ENCODE measurements at places on chromosomes 11 and 22.

- no peak for DNase-seq
These were observed 831.6 kb downstream of the KCNA4 start for GRCh38 chr11:29184939-29185890.

DNA sequence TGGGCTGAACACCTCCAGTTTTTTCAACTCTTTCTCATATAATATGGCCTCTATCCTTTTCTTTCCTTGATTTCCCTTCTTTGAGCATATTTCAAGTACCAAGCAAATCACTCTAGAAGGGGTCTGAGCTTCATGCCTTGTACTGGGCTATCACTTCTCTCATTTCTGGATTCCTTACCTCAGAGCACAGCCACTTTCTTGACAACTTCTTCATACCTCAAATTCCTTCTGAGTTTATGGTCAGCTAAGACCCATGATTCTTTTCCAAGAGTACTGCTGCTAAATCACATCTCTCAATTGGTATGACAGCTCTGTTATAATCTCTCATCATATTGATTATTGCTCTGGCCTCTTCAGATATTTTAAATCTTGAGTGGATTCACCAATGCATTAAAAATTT is 224.8 kb upstream of the ZBED5 start:
- no peak for DNase-seq

- no peak for DNase-seq
These were observed 5.5 kb upstream of the IGF2 start for GRCh38 chr11:2144544-2145248.

DNA sequence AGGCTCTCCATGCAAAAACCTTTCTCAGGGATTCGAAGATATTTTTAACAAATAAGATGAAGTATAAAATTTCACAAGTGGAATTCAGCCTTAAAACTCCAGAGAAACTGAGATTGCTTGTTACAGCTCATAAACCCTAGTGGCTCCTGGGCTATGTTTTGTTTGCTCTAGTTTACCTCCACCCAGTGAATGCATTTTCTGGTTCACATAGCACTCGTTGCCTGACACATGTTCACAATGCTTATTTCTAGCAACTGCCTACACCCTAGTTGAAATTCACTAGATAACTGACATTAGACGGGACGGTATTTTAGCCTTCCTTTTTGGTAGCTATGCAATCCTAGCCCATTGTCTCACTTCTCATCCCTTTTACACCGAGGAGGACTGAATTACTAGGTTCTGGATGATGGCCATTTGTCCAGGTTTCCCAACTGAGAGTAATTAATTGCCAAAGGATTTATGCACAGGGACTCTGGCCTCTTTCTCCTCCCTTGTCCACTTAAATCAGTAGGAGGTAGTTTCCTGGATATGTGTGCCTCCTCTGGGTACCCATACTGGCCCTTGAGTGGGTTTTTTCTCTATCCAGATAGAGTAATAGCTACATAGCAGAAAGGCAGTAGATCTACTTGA is 951.6 kb downstream of the DLG2 start:
- DNase-seq = no peak

DNA sequence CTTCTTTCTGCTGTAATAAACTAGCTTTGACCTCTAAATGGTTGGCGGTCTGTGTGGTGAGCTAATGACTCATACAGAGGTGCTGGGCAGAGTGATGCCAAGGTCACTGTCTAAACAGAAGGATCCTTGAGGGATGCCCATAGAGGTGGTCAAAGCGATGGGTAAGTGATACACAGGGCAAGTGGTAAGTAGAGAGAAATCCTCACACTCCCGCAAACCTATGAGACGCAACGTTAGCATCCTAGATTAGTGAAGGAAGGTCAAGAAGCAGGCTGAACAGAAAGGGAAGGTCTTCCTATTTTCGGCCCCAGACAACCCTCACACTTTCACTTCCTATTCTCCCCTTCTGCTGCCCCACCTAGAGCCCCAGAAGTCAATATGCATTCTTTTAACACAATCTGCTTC is 65.6 kb upstream of the SESN3 start:
- DNase-seq = no peak

DNA sequence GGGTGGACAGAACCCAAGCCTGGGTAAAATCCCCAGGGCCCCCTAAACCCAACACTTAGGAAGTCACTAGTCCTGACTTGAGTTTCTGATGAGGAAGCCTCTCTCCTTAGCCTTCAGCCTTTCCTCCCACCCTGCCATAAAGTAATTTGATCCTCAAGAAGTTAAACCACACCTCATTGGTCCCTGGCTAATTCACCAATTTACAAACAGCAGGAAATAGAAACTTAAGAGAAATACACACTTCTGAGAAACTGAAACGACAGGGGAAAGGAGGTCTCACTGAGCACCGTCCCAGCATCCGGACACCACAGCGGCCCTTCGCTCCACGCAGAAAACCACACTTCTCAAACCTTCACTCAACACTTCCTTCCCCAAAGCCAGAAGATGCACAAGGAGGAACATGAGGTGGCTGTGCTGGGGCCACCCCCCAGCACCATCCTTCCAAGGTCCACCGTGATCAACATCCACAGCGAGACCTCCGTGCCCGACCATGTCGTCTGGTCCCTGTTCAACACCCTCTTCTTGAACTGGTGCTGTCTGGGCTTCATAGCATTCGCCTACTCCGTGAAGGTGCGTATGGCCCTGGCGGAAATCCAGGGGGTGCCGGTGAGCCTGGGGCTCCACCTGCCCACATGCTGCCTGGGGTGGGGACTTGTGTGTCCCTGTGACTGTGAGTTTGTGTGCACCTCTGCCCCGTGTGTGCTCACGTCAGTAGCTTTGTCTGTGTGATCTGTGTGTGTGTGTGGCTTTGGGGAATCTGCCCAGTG is at the start of gene IFITM1:
TSS of gene IFITM1 (plus strand) at position 254 of the 767 bp plus-strand sequence. CDS start at position 385, 131 bp downstream.
- DNase-seq = peak; percentile 67

GRCh38 chr11:121895919-121896318 is 220.1 kb downstream of the BLID start:
- no peak for DNase-seq

- DNase-seq = no peak
These were observed 19.5 kb downstream of the SLC5A12 start for GRCh38 chr11:26702406-26702805.

- DNase-seq = peak; percentile 5
These were observed 50.5 kb downstream of the MAPK1 start for GRCh38 chr22:21816787-21817496.

DNA sequence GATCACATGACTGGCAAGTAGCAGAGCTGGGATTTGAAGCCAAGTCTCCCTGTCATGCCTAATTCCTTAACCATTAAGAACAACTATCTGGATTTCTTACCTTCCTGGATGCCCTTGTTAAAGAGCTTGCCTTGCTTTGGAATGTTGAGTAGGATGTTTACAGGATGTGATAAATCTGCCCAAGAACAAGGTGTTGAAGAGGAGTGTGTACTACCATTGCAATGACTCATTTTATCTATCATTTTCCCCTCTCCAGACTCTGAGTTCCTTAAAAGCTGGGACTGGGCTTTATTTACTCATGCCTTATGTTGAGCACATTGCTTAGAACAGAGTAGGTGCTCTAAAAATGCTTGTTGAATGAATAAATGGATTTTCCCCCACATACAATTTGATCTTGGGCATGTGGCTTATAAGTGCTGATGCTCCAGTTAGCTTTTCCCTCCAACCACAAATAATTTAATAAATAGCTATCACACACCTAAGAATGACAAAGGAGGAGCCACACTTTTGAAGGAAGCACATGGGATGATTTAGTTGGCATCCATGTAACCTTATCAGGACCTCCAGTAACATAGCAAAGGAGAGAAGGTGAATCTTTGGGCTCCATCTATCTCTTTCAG is 268.6 kb upstream of the SESN3 start:
- no peak for DNase-seq

- peak; percentile 27 for DNase-seq
These were observed 101.0 kb downstream of the PDE2A start for GRCh38 chr11:72573072-72573854.

GRCh38 chr11:85423316-85423715 is 203.8 kb downstream of the DLG2 start:
- DNase-seq = no peak

DNA sequence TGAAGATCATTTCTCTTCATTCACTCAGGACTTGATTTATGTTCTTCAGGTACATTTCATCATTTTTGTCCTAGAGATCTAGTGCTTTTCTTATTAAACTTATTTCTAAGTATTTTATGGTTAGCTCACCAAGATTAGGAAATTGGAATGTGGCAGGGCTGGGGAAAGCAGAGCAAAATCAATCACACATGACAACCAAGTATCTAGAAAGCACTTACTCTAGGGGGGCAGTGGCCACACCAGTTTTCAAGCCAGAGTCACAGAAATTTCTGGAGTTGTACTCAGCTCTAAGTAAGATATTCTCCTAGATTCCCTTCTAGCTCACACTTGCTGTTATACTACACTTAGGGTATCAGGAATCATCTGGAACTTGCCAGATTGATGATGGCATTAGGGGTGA is 33.3 kb upstream of the MYEOV start:
- DNase-seq = no peak

GRCh38 chr22:36257308-36257707 is 4.4 kb downstream of the APOL1 start:
- DNase-seq = no peak

GRCh38 chr11:35735903-35736302 is 73.3 kb downstream of the TRIM44 start:
- DNase-seq = no peak

- DNase-seq = no peak
These were observed 1.9 kb downstream of the TPP1 start for GRCh38 chr11:6617315-6617781.

- DNase-seq = no peak
These were observed 62.7 kb upstream of the FTH1 start for GRCh38 chr11:62030071-62030684.

GRCh38 chr22:50486561-50487289 is at the start of gene MIOX:
MIOX (plus strand) TSS chr22:50486859; CDS start chr22:50486898, 39 bp downstream.
- no peak for DNase-seq

DNA sequence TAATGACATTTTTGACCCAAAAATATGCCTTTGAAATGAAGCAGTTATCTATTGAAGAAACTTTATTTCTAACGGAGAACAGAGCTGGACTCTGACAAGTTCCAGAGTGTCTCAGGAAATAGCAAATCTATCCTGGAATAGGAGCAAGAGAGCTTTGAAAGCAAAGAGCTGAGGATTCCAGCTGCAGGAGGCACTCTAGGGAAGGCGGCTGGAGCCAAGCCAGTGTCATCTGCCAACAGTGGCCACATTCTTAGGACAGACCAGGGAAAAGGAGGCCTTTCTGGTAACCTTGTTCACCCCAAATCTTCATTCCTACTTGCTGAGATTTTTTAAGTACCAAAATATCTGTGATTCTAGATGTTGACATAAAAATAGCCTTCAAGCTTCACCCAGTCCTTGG is 493.5 kb upstream of the B3GAT1 start:
- no peak for DNase-seq

DNA sequence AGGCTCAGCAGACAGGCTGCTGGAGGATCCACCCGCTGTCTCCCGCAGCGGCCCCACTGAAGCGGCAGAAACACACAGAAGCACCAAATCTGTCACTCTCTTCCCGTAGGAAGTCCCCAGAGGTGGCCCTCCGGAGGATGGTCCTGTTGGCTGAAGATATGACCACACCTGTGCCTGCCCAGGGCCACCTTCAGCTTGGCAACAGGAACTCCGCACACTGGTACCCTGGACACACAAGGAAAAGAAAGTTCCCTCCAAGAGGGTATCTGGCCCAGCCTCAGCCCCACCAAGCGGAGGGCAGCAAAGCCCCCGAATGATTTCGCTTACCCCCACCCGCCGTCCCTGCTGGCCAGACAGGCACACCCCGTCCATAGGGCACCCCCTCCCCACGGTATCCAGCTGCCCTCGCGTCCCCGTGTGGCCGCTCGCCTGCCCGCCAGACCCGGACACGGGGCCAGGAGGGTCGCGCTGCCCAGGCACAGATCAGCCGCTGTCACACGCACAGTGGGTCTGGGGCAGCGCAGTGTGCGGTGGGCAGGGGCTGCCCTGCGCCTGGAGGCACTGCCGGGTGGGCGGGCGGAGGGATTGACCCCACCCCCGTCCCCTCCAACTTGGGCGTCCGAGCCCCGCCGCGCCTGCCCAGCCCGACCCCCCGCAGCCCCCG is 7.0 kb downstream of the RASSF7 start:
- DNase-seq = no peak

- peak; percentile 45 for DNase-seq
These were observed 1.1 kb downstream of the FCHSD2 start for GRCh38 chr11:73141031-73141308.
